GM20000 (cell line): ENCODE measurements at places on chromosomes 5 and 9.

- DNase-seq, result no peak
Measured at GRCh38 chr9:87263291-87263690, 234.4 kb upstream of the DAPK1 start.

GRCh38 chr5:76099286-76099702 lies 16.1 kb downstream of the SV2C start:
- DNase-seq, result peak; percentile 41

DNA sequence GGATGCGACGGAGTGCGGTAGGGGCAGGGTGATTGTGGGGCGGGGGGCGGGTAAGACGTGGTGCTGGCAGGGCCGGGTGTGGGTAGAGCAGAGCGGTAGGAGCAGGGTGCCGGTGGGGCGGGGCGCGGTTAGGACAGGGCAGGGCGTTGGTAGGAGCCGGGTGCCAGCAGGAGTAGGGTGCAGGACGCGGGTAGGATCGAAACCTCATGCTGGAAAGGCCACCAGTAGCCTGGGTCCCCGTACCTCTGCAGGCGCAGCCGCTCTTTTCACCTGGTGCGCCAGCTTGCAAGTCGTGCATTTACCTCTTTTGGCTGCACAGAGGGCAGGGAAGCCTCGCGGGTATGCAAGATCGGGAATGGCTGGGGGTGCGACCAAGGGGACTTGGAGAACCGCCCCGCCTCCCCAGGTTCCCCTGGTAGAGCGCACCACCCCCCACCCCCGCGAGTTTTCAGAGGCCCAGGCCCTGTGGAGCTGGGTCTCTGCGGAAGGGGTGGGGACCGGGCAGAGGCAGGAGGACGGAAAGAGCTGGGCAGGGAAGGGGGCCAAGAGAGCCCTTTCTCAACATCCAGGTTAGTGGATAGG lies 104.8 kb upstream of the SIMC1 start:
- DNase-seq, result no peak

DNA sequence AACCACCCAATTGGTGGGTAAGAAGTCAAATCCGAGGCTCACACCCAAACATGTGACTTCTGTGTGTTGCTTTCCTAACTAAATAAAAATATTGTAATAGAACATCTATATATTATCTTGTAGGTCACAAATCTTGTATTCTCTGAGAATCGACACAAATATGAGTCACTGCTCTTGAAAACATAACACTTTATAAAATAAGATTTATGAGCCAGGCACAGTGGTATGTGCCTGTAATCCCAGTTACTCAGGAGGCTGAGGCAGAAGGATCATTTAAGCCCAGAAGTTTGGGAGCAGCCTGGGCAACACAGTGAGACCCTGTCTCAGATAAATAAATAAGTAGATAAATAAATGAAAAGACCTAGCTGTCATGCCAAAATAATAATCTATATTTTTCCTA lies 624.1 kb downstream of the ANXA1 start:
- no peak for DNase-seq

DNA sequence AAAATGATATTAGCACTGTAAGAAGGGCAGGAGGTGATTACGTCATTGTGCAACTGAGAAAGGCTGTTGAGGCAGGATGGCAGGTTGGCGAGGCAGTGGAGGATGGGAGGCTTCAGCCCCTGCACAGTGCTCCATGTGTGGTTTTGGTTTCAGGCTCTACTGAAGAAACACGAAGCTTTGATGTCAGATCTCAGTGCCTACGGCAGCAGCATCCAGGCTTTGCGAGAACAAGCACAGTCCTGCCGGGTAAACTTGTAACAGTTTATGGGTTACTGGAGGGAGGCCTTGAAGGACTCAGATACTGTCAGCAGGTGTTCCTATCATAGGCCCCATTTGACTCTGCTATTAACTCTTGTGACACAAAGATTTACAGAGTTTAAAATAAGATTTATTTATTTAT lies 35.1 kb downstream of the SPTAN1 start:
- DNase-seq, result peak; percentile 11

- no peak for DNase-seq
Measured at GRCh38 chr5:81694726-81695125, 56.2 kb downstream of the SSBP2 start.

DNA sequence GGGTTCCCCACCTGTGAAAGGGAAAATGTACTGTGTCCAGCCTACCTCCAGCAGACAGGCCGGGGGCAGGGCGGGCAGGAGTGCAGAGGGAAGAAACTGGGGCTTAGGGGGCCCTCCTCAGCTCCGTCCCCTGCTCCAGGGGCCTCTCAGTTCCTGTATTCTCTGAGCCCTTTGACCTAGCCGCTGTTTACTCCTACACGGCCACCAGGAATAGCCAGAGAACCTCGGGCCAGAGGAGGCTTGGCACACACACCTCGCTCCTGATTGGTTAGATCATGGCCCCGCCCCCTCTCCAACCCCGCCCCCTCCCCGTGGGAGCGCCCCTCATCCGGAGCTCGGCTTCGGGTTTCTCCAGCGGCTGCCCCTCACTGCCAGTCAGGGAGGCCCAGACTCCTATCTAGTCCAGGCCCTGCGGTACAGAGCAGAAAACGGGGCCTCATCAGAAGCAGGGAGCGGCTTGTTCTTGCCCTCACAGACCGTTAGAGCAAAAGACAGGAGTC lies 2.2 kb downstream of the ST6GALNAC6 start:
- DNase-seq, result peak; percentile 80
